ENCODE measurements at places on chromosomes 16 and 17. TPM values are rescaled to one million over a fixed set of nuclear protein-coding genes. Genes with fewer than 3 reads are reported as not detected.

DNA sequence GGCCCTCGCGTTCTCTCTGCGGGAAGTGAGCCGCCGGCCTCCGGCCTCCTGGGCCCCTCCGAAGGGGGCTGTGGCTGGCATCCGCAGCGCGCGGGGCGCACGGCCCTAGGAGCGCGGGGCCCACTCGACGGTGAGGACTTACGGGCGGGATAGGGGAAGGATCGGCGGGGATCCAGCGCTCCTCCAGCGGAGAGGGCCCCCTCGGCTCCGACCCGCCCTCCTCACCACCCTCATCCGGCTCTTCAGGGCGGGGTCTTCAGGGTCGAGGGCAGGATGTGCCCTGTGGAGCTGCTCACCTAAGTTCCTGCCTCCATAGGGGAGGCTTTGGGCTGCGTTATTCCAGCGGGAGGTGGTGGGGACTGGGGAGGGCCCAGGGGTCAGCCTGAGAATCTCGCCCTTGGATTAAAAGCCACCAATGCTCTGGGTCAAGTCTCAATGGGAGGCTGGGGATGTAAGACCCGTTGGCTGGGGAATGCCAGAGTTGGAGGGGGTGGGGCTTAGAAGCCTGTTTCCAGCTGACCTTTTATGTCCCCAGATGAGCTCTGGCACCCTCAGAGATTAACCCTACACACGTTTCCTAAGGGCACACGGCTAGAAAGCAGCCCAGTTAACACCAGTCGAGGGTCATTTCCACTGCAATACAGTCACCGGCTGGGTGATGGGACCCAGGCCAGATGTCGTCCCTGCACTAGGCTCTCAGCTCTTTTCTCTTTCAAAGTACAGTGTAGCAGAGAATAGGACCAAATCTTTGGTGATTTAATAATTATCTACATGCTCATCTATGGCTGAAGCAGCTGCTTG lies 13.4 kb downstream of the TBX2 start:
- peak overlapping the region; percentile 10 for H3K27ac ChIP-seq
- no peaks in the 10 kb centered on the region for H3K4me1 ChIP-seq
- peak overlapping the region; percentile 64 for H3K4me3 ChIP-seq

DNA sequence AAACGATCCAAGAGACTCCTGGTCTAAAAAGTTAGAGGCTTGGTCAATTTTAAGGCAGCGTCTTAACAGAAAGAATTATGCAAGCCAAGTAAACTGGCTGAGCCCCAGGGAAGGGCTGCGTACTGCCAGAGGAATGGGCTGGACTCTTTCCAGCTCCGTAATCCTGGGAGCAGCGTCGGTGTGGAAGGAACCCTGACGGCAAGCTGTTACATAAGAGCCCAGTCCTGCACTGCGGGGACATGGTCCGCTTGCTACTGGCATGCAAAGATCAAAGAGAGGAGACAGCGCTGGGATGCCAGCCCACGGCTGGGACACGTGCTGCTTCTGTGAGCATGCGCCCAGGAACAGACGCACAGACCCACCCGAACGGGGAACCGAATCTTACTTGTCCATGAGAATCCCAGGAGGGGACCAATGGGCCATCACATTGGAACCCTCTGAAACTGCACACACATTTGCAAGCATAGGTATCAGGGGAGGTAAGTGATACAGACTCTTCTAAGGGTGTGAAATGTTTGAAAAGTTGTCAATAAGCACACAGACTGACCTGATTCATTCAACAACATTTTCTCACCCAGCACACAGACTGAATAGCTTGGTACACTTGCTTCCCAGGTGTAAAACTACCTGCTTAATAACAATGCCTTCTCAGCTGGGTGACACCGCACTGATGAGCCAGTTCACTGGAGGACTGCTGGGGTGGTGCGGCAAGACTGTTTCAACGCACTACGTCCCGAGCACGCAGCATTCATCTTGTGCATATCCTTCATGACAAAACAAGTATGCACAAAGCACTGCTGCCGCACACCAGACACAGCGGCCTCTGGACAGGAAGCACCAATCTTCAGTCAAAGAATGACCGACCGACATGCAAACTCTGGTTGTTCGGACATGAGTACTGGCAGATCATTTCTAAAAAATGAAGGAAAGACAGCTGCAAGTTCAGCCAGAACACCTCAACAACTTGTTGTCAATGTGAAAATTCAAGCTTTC lies 94.9 kb downstream of the ANKRD11 start:
- H3K4me3 ChIP-seq = no peak overlapping the region
- H3K27me3 ChIP-seq = no peaks in the 10 kb centered on the region
- H3K4me1 ChIP-seq = no peaks in the 10 kb centered on the region
- DNase-seq = peak; percentile 91

- no peak overlapping the region for H3K27ac ChIP-seq
- H3K27me3 ChIP-seq = no peaks in the 10 kb centered on the region
- H3K4me1 ChIP-seq = no peaks in the 10 kb centered on the region
- no peak overlapping the region for H3K4me3 ChIP-seq
Observed at GRCh38 chr17:74827800-74828199, 31.9 kb downstream of the GRIN2C start.

DNA sequence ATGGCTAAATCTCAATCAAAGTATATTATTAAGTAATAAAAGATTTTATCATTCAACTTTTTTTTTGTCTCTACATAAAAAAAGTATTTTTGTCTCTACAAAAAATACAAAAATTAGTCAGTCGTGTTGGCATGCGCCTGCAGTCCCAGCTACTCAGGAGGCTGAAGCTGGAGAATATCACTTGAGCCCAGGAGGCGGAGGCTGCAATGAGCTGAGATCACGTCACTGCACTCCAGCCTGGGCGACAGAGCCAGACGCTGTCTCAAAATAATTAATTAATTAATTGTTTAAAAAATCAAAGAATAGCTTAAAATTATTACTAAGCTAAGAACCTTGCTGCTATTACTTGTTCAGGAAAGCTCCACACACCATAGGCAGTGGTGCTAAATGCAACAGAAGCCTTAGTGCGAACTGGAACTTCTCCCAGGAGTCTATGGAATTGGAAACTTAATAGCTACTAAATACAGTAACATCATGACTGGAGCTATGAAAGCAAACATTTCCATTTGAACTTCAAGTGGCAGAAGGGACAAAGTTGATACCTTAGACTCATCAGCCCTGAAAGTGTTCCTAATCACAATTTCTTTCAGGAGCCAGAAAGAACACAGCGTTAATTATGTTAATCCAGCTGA lies 22.6 kb downstream of the ADCY9 start:
- DNase-seq = peak; percentile 87
- no peaks in the 10 kb centered on the region for H3K27me3 ChIP-seq
- H3K4me1 ChIP-seq = peaks cover 3% of the 10 kb centered on the region

- no peaks in the 10 kb centered on the region for H3K4me1 ChIP-seq
- H3K27ac ChIP-seq = no peak overlapping the region
- H3K4me3 ChIP-seq = no peak overlapping the region
- no peaks in the 10 kb centered on the region for H3K36me3 ChIP-seq
- H3K27me3 ChIP-seq = no peaks in the 10 kb centered on the region
- no peak for DNase-seq
Observed at GRCh38 chr16:30413112-30413806, 5.9 kb downstream of the ZNF771 start.

GRCh38 chr16:46562979-46563378 lies 58.2 kb downstream of the SHCBP1 start:
- H3K27ac ChIP-seq = no peak overlapping the region
- no peak overlapping the region for H3K4me3 ChIP-seq
- no peaks in the 10 kb centered on the region for H3K27me3 ChIP-seq
- DNase-seq = no peak
- H3K36me3 ChIP-seq = no peaks in the 10 kb centered on the region

- no peak for DNase-seq
- H3K27ac ChIP-seq = peak overlapping the region; percentile 84
- H3K4me3 ChIP-seq = peak overlapping the region; percentile 86
Observed at GRCh38 chr17:76735586-76736348, 1.4 kb downstream of the SRSF2 start.

DNA sequence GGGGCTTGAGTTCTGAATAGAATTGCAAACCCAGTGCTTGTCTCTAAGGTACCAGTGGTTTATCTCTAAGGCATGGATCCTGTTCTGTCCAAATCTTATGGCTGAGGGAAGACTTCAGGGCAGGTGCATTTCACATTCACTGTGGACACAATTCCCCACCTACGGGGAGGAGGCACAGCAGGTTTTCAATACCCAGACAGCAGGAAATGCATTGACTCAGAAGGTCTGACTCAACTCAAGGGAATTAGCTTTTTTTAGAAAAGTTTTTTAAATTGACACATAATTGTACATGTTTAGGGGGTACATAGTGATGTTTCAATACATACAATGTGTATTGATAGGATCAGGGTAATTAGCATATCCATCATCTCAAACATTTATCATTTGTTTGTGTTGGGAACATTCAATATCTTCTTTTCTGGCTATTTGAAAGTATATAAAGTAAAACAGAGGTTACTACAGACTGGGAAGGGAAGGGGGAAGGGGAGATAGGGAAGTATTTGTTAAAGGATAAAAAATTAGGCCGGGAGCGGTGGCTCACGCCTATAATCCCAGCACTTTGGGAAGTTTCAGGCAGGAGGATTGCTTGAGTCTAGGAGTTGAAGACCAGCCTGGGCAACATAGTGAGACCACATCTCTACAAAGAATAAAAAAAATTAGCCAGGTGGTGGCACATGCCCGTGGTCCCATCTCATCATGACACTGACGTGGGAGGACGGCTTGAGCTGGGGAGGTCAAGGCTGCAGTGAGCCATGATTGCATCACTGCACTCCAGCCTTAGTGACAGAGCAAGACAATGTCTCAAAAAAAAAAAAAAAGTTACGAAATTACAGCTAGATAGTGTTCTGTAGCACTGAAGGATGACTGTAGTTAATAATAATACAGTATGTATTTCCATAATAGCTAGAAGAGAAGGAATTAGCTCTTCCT lies 54.9 kb downstream of the RGS9 start:
- H3K27me3 ChIP-seq = peaks cover 1% of the 10 kb centered on the region
- no peak overlapping the region for H3K27ac ChIP-seq
- no peaks in the 10 kb centered on the region for H3K36me3 ChIP-seq
- DNase-seq = no peak

GRCh38 chr16:88409296-88410065 lies 26.7 kb downstream of the ZNF469 start:
- no peak for DNase-seq
- H3K4me1 ChIP-seq = no peaks in the 10 kb centered on the region
- no peaks in the 10 kb centered on the region for H3K27me3 ChIP-seq
- H3K36me3 ChIP-seq = no peaks in the 10 kb centered on the region
- H3K27ac ChIP-seq = no peak overlapping the region

DNA sequence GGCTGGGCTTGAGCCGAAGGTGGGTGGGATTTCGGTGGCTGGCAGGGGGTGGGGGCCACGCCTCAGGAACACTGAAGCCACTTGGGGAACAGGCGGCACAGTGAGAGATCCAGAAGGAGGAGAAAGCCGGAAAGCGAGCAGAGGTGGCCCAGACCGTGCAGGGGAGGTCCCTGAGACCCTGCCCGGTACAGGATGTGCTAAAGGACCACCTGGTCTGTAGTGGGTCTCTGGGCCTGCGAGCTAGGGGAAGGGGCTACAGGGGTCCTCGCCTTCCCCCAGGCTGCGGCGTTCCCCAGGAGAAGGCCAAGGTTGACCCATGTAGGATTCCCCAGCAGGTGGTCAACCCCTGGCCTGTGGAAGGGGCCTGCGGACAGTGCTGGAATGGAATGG lies at the start of gene TLE7:
TSS of gene TLE7 (minus strand) at position 4 of the 390 bp plus-strand sequence. CDS start 8,730 bp downstream, outside the sequence.
- H3K27ac ChIP-seq = no peak within 1 kb of the TSS
- no peaks in the 10 kb centered on the region for H3K27me3 ChIP-seq
- no peaks in the 10 kb centered on the region for H3K36me3 ChIP-seq
- no peak for DNase-seq

DNA sequence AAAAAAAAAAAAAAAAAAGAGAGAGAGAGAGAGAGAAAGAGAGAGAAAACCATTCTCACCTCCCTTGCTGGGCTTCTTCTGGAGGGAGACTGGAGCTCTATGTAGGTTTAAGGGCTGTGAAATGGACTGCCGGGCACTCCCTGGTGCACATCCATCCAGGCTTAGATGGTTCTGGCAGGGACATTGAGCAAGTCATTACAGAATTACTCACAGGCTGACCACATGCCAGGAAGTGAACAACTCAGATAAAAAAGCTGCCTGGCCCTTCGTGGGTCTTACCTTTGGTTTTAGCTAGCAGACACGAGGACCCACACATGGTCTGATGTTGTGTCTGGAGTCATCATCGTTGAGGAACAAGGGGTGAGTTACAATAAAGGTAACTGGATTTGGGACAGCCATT lies 847.4 kb upstream of the EEF2KMT start:
- no peaks in the 10 kb centered on the region for H3K36me3 ChIP-seq
- no peak for DNase-seq
- H3K27ac ChIP-seq = no peak overlapping the region
- H3K4me3 ChIP-seq = no peak overlapping the region

GRCh38 chr17:5705081-5705875 lies 121.0 kb upstream of the NLRP1 start:
- H3K4me3 ChIP-seq = no peak overlapping the region
- H3K4me1 ChIP-seq = no peaks in the 10 kb centered on the region
- no peak overlapping the region for H3K27ac ChIP-seq
- no peaks in the 10 kb centered on the region for H3K36me3 ChIP-seq
- H3K27me3 ChIP-seq = no peaks in the 10 kb centered on the region

Gene OTOP2
- total RNA-seq = not detected

Gene SOST
- total RNA-seq = 34.3 TPM

Data from aorta (tissue), 5 donors.